Psoas muscle (tissue), 8 donors: ENCODE measurements at places on chromosomes 4 and X.

GRCh38 chr4:174170906-174171305, 112.6 kb downstream of the FBXO8 start:
- no peak overlapping the region for H3K27ac ChIP-seq
- no peak overlapping the region for H3K4me3 ChIP-seq
- H3K36me3 ChIP-seq = no peaks in the 10 kb centered on the region
- no peak for DNase-seq
- H3K27me3 ChIP-seq = no peaks in the 10 kb centered on the region

- no peaks in the 10 kb centered on the region for H3K4me1 ChIP-seq
- DNase-seq = no peak
- no peak overlapping the region for H3K4me3 ChIP-seq
- no peaks in the 10 kb centered on the region for H3K36me3 ChIP-seq
Measured at GRCh38 chr4:93532234-93532633, 296.3 kb upstream of the ATOH1 start.

- no peak overlapping the region for H3K27ac ChIP-seq
- H3K27me3 ChIP-seq = no peaks in the 10 kb centered on the region
- no peaks in the 10 kb centered on the region for H3K4me1 ChIP-seq
- H3K4me3 ChIP-seq = no peak overlapping the region
- no peak for DNase-seq
- H3K36me3 ChIP-seq = no peaks in the 10 kb centered on the region
Measured at GRCh38 chr4:15438939-15439524, 11.2 kb downstream of the C1QTNF7 start.

DNA sequence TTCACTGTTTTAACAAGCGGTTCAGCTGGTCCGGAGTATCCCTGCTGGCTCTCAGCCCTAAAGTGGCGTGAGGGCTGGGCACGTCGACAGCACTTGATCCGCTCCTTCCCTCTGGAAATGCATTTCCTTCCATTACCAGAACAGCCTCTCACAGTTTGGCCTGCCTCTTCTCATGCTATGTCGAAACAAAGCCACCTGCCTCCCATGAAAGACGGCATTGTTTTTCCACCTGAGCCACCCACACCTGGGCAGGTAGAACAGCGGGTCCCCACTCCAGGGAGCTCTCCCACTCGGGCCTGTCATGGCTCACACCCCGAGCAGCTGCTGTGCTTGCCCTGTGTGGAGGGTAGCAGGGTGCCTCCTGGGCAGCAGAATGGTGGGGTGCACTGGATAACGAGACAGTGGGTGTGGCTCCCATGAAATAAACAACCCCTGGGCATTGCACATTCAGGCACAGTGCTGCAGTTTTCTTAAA, 86.2 kb downstream of the FHDC1 start:
- no peak overlapping the region for H3K4me3 ChIP-seq
- DNase-seq = no peak
- H3K36me3 ChIP-seq = no peaks in the 10 kb centered on the region
- H3K4me1 ChIP-seq = peaks cover 4% of the 10 kb centered on the region
- no peaks in the 10 kb centered on the region for H3K27me3 ChIP-seq

DNA sequence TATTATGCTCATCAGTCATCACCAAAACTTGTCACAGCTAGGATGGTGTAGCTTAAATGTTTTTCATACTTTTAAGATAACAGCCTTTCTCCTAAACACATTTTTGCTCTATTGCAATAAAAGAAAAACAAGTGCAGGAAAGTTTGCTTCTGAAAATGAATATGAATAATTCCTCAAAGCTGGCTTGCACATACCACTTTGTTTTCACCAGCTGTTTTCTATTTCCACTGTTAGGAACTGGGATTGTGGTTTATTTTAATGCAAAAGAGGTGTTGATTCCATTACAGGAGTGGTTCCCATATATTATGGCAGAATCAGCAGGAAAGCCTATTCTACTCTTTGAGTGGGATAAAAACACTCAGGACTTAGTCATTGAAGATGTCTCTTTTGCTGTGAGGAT, 145.9 kb downstream of the PPA2 start:
- no peaks in the 10 kb centered on the region for H3K4me1 ChIP-seq
- no peak overlapping the region for H3K27ac ChIP-seq
- H3K36me3 ChIP-seq = no peaks in the 10 kb centered on the region

DNA sequence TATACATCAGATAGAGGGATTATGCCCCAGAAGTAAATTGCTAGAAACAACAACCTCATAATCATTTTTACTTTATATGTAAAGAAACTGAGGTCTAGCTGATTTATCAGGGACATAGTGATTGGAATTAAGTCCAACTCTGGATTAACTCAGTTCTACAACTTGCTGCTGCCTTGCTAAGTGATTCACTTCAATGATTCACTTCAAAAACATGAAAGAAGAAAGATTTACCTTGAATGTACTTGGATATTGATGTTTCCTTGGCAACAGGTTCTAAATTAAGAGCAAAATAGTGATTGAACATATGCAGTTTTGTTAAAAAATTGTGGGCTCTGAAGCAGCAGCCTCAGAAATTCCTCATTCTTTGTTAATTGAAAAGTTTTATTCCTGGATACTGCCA, 99.8 kb upstream of the H2AZ1 start:
- no peak overlapping the region for H3K27ac ChIP-seq
- H3K27me3 ChIP-seq = no peaks in the 10 kb centered on the region
- no peak overlapping the region for H3K4me3 ChIP-seq
- no peaks in the 10 kb centered on the region for H3K4me1 ChIP-seq

GRCh38 chr4:93761286-93761685, 67.3 kb upstream of the ATOH1 start:
- H3K36me3 ChIP-seq = no peaks in the 10 kb centered on the region
- no peaks in the 10 kb centered on the region for H3K4me1 ChIP-seq
- no peaks in the 10 kb centered on the region for H3K27me3 ChIP-seq
- H3K4me3 ChIP-seq = no peak overlapping the region
- H3K27ac ChIP-seq = no peak overlapping the region

GRCh38 chrX:29627833-29628232, 587.5 kb upstream of the MAGEB2 start:
- H3K36me3 ChIP-seq = no peaks in the 10 kb centered on the region
- H3K27ac ChIP-seq = no peak overlapping the region
- no peaks in the 10 kb centered on the region for H3K27me3 ChIP-seq
- H3K4me1 ChIP-seq = no peaks in the 10 kb centered on the region
- H3K4me3 ChIP-seq = no peak overlapping the region
- DNase-seq = no peak

- no peaks in the 10 kb centered on the region for H3K36me3 ChIP-seq
- no peaks in the 10 kb centered on the region for H3K27me3 ChIP-seq
- no peak for DNase-seq
- H3K4me1 ChIP-seq = no peaks in the 10 kb centered on the region
- no peak overlapping the region for H3K4me3 ChIP-seq
Measured at GRCh38 chrX:153882086-153882498, 3.9 kb downstream of the L1CAM start.

DNA sequence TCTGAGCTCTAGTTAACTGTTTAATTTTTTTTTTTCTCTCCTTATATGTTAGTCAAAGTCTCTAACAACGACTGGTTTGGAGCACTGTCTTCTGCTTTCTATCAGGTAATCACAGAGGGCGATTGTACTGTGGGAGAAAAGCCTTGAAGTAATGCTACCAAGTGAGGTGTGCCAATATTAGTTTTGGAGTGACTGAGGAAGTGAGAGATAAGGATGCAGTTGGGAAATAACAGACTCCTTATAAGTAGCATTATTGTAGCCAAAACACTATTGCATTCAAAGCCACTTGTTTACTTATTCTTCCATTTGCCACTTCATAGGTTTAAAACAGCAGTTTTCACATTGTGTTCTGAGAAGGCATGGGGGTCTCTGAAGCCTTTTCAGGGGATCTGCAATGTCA, 79.1 kb upstream of the SLC6A14 start:
- H3K4me3 ChIP-seq = no peak overlapping the region
- DNase-seq = no peak
- no peaks in the 10 kb centered on the region for H3K27me3 ChIP-seq
- no peaks in the 10 kb centered on the region for H3K36me3 ChIP-seq
- H3K27ac ChIP-seq = no peak overlapping the region

DNA sequence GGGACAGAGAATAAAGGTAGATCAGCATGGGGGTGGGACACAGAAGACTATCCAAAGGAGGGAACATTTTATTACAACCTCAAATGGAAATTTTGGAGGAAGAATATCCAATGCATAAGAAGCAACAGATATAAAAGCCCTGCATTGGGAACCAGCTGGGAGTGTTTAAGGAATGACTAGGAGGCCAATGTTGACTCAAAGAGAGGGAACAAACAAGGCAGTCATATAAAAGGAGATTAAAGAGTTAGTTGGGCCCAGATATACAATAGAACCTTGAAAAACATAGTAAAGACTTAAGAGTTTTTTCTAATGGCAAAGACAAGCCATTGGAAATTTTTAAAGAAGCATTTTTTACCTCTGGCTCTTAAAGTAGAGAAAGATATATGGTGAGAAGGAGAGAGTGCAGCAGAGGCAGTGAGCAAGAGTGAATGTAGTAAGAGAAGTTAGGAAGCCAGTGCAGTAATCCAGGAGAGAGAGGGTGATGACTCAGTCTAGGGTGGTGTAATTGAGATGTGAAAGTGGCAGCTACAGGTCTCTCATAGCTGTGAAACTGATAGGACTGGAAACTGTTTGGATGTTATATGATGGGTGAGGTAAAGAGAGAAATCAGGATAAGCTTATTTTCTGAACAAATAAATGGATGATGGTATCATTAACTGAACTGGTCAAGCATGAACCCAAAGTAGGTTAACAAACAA, 182.2 kb upstream of the ATOH1 start:
- H3K4me1 ChIP-seq = no peaks in the 10 kb centered on the region
- no peak overlapping the region for H3K4me3 ChIP-seq
- H3K27ac ChIP-seq = no peak overlapping the region
- DNase-seq = no peak

DNA sequence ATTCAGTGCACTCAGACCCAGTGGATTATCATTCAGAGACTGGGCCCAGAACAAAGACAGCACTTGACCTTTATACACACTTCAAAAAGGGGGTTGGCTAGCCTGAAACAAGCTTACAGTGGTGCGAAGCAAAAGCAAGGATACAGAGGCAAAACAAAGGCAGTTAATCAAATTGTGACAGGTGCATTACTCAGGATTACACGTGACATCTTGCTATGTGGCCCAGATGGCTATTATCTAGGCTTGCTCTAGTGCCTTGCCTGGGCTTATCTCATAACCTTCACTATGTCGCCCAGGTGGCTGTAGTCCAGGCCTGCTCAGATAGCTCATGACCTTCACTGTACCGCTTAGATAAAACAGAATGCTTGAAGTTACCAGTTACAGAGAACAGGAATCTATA, 1092.1 kb upstream of the PRKX start:
- H3K36me3 ChIP-seq = no peaks in the 10 kb centered on the region
- H3K27me3 ChIP-seq = no peaks in the 10 kb centered on the region
- H3K27ac ChIP-seq = no peak overlapping the region
- no peaks in the 10 kb centered on the region for H3K4me1 ChIP-seq

DNA sequence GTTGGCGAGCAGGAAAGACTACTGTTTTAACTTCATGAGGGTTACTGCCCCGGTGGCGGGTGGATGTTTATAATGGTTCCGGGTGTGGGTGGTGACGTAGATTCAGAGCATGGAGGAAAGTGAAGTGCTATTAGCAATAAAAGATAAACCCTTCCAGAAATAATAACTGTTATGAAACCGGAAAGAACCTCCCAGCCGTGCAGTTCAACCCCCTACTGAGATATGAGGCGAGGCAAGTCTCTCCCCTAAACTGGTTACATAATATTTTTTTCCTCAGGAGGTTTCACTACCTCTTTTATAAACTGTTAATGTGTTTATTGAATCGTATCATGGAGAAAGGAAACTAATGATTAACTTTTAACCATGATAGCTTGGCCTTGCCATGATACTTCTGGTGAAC, 33.9 kb upstream of the STIM2 start:
- no peaks in the 10 kb centered on the region for H3K27me3 ChIP-seq
- no peak overlapping the region for H3K4me3 ChIP-seq
- no peak overlapping the region for H3K27ac ChIP-seq
- no peaks in the 10 kb centered on the region for H3K4me1 ChIP-seq
- no peak for DNase-seq

GRCh38 chrX:117957128-117957527, 159.5 kb downstream of the KLHL13 start:
- H3K4me1 ChIP-seq = no peaks in the 10 kb centered on the region
- H3K4me3 ChIP-seq = no peak overlapping the region
- no peaks in the 10 kb centered on the region for H3K36me3 ChIP-seq
- H3K27me3 ChIP-seq = no peaks in the 10 kb centered on the region
- H3K27ac ChIP-seq = no peak overlapping the region

GRCh38 chr4:42278709-42279324, 118.5 kb upstream of the SHISA3 start:
- no peaks in the 10 kb centered on the region for H3K27me3 ChIP-seq
- H3K36me3 ChIP-seq = no peaks in the 10 kb centered on the region
- no peaks in the 10 kb centered on the region for H3K4me1 ChIP-seq

- H3K36me3 ChIP-seq = no peaks in the 10 kb centered on the region
- H3K27me3 ChIP-seq = no peaks in the 10 kb centered on the region
- peaks cover 17% of the 10 kb centered on the region for H3K4me1 ChIP-seq
Measured at GRCh38 chr4:77040854-77041725, 34.7 kb downstream of the CCNI start.

DNA sequence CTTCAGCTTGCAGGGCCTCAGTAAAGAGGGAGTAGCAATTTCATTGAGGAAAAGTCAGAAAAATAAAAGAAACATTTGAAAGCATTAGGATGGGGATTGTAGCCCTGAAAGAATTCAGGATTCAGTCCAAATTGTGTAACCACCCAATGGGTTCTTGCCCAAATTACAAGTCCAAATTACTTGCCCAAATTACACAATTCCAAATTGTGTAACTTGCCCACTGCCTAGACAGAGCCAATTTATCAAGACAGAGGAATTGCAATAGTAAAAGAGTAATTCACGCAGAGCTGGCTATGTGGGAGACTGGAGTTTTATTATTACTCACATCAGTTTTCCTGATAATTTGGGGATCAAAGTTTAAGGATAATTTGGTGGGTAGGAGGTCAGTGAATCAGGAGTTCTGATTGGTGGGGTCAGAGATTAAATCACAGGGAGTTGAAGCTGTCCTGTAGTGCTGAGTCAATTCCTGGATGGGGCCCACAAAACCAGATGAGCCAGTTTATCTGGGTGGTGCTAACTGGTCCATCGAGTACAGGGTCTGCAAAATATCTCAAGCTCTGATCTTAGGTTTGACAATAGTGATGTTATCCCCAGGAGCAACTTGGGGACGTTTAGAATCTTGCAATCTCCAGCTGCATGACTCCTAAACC, 18.1 kb upstream of the PAGE5 start:
- H3K27me3 ChIP-seq = no peaks in the 10 kb centered on the region
- H3K36me3 ChIP-seq = no peaks in the 10 kb centered on the region
- H3K27ac ChIP-seq = no peak overlapping the region

- H3K27me3 ChIP-seq = no peaks in the 10 kb centered on the region
- H3K4me1 ChIP-seq = peaks cover 8% of the 10 kb centered on the region
- no peak overlapping the region for H3K27ac ChIP-seq
- DNase-seq = no peak
- no peak overlapping the region for H3K4me3 ChIP-seq
Measured at GRCh38 chr4:44716597-44716996, 9.8 kb downstream of the GNPDA2 start.

GRCh38 chr4:150415213-150415612, 166.7 kb upstream of the MAB21L2 start:
- H3K36me3 ChIP-seq = no peaks in the 10 kb centered on the region
- no peaks in the 10 kb centered on the region for H3K27me3 ChIP-seq
- H3K27ac ChIP-seq = no peak overlapping the region
- H3K4me3 ChIP-seq = no peak overlapping the region
- DNase-seq = no peak

- H3K27ac ChIP-seq = no peak overlapping the region
- peak; percentile 23 for DNase-seq
- H3K27me3 ChIP-seq = no peaks in the 10 kb centered on the region
- H3K4me1 ChIP-seq = no peaks in the 10 kb centered on the region
Measured at GRCh38 chr4:92304121-92304520, 355 bp downstream of the GRID2 start.
